ENCODE measurements at places on chromosomes 1 and 21.

DNA sequence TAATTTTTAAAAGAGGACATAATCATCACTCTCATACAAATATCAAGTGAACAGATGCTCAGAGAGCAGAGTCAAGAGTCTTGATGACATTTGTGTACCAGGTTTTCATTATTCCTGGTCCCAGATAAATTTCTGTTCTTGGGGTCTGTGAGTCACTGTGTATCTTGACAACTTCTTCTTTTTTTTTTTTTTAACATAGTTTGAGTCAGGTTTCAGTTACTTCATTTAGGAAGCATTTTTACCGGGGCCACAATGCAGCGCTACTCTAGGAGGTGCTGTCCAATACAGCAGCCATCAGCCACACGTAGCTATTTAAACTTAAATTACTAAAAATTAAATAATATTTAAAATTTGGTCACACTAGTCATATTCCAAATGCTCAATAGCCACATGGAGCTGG, 188.1 kb upstream of the SAMSN1 start:
- DNase-seq = no peak

DNA sequence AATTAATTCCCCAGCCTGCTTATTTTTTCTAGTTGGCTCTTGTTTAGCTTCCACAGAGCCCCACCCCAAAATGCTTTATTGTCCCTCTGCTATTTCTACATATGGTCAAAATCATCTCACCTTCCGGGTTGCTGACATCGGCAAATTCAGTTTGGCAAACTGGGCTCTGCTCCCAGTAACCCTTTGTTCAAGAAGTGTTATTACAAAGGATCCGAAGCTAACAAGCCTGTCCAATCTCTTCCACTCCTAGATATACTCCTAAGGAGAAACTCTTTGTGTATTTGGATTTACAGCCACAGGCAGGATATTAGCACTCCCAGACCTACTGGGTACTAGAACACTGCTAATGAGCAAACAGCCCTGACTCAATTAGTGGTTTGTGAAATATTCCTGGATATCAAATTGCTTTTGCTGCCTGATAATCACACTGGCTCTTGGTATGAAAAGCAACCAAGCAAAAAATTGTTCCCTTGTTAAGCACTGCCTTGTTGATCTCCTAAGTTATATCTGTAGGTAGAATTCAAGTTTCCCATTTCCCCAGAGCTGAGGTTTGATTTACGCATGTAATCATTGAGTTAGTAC, 4.0 kb downstream of the JUN start:
- peak; percentile 94 for DNase-seq

DNA sequence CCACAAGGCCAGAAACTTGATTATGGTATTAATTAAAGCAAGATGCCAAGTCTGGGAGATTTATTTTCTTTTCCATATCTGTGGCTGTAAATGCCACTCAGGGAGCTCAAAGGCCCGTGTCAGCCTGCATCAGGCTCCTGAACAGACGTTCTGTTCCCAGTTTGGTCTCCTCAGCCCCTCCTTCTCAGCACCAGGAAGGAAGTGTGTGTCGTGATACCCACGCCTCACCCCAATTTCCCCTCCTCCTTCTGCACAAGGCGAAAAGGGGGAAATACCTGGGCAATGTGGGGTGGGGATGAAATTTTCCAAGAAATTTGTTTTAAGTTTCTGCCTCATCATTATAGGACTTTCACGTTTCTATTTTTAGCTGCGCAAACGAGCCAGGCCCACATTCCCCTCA, 112.0 kb downstream of the SYF2 start:
- no peak for DNase-seq

- no peak for DNase-seq
Observed at GRCh38 chr1:53662169-53662568, 76.8 kb downstream of the GLIS1 start.

DNA sequence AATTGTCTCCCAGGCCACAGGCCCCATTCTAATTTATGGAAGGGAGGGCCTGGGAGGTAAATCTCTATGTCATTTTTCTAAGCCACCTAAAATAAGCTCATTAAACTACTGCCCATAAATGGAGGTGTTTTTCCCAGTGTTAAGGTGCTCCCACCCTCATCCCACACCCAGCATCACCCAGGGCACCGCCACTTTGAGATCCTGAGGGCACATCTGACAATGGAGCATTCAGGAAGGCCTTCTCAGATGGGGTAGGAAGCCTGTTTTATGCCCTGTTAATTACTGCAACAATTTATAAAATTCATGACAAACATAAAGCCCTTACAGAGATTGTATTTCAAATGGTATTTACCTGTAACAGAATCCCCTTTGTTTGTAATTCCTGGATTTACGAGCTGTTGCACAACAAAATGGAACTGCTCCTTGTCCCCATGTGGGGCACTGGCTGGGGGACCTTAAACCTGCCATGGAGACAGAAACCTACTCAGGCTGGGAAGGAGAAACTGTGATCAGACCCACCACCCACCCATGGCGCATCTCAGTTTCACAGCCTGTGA, 319.5 kb upstream of the USP24 start:
- DNase-seq = no peak

GRCh38 chr21:23664193-23664694, 1943.0 kb downstream of the MRPL39 start:
- DNase-seq = no peak

GRCh38 chr21:29470397-29470796, 171.7 kb downstream of the BACH1 start:
- DNase-seq = no peak

All from NCI-H2081 (cell line).